Regular cardiac myocyte (primary cell): ENCODE measurements at places on chromosomes 16 and 17. TPM values are rescaled to one million over a fixed set of nuclear protein-coding genes. Genes with fewer than 3 reads are reported as not detected.

CD19 gene
- total RNA-seq, result not detected in 2 replicates

EPOP gene
- 1.1 and 1.5 TPM in 2 replicates for total RNA-seq

SEPTIN1 gene
- total RNA-seq, result not detected in 2 replicates

KIF19 gene
- not detected in 2 replicates for total RNA-seq

CDH1 gene
- total RNA-seq, result 0.28 and 1.3 TPM in 2 replicates

ALOX15B gene
- total RNA-seq, result 0.56 TPM in 1 of 2 replicates, not detected in the other

SLC47A1 gene
- total RNA-seq, result 0.19 and 0.85 TPM in 2 replicates
